Esophagus mucosa (tissue), 1 donor: ENCODE measurements at places on chromosomes 3 and 15. TPM values are rescaled to one million over a fixed set of nuclear protein-coding genes. Genes with fewer than 3 reads are reported as not detected.

DNA sequence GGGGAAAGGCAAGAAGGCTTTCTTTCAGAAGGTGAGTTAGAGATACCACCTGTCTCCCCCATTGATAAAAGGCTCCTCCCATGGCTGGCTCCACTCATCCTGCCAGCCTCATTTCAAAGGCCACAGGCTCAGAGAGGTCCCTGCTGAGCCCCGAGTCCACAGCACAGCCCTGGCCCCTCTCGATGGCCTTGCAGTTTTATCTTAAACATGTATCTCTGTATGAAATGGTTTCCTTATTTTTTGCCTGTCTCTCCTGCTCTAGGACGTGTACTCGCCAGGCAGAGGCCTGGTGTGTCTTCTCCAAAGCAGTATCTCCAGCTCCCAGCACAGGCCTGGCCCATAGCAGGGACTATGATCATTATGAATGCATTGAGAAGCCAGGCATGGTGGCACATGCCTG lies 160.5 kb upstream of the NSMCE3 start:
- ATAC-seq = no peak

GRCh38 chr15:78108300-78109084 lies 16.1 kb downstream of the SH2D7 start:
- peak; percentile 78 for ATAC-seq

DNA sequence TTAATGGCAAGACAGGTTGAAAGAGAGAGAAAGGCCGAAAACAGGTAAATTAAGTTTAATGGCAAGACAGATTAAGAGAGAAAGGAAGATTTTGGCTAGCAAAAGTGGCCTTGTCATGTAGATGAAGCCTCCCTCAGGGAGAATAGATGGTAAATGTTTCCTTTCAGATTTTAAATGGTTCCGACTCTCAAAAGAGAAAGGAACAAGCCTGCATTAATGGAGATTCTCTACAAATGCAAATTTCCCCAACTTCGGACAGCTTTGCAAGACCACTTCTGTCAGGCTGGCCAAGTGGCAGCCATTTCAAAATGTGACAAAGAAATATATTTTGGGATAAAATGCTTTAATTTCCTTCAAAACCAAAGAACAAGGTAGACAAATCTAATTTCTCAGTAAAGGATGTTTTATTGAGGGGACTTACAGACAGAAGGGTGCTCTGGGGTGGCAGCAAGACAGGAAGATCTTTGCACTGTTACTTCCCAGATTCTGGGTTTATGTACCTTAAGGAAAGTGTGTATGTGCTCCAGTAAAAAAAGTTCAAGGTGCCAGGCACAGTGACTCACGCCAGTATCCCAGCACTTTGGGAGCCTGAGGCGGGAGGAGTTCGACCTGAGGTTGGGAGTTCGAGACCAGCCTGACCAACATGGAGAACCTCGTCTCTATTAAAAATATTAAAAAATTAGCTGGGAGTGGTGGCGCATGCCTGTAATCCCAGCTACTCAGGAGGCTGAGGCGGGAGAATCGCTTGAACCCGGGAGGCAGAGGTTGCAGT lies 626.3 kb upstream of the NAALADL2 start:
- no peak for ATAC-seq

- ATAC-seq = no peak
These were observed 264.2 kb downstream of the VPS13C start for GRCh38 chr15:61796056-61796455.

- peak; percentile 11 for ATAC-seq
These were observed 378.4 kb upstream of the AGTR1 start for GRCh38 chr3:148319161-148319915.

DNA sequence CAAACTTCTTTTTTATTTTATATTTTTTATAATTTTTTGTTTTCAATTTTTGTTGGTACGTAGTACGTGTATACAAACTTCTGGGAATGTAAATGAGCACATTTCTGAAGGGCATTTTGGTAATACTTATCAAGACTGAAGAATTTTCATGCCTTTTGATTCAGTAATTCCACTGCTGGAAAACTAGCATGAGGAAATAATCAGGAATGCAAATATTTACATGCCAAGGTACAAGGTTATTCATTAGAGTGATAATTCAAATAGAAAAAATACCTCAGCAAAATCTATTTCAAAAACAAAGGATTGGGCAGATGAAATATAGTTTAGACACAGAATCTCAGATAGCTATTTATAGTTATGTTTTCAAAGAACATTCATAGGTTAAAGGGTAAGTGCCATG lies 128.7 kb downstream of the DMXL2 start:
- no peak for ATAC-seq

The SCG5 gene
- 0.80 TPM for total RNA-seq

The NUP210 gene
- 14.9 TPM for total RNA-seq
